ENCODE measurements at places on chromosomes 13 and 19.

- no peak for DNase-seq
Measured at GRCh38 chr13:101217086-101217485, 199.2 kb downstream of the NALCN start.

GRCh38 chr13:23456437-23457210 is 23.1 kb upstream of the SACS start:
- DNase-seq = no peak

DNA sequence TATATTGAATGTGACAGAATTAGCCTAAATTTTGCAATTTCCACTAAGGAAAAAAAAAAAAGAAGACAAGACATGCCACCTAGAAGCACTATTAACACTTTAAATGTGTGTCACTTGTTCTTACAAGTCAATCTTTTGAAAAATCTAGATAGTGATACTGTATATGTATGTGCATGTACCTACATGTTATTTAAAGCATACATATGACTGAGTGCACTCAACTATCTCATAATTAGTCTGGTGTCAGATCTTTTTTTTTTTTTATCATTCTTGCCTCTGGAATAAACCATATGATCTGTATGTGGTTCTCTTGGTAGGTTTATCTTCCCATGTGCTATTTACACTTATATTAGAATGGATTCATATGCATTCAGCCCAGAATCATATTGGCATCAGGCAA is 62.3 kb downstream of the FOXO1 start:
- no peak for DNase-seq

GRCh38 chr13:57630661-57631595 is 616 bp upstream of the PCDH17 start:
- no peak for DNase-seq

DNA sequence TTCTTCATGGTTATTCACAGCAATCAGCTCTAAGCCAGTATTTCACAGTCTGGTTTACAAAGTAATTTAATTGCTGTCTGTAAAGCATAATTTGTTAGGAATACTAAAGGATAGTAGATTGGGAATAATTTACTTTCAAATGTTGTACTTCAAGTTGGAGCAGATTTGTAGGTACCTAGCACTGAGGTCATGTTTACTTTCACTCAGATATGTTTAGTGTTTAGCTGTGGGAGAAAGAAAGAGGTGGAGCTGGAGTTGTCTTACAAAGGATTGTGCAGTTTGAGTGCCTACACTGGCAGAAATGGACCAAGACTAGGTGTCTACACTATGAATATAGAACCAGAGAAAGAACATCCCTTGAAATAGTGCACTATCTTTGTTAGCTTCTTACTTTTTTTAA is 464.6 kb downstream of the PCDH9 start:
- DNase-seq = no peak

- DNase-seq = no peak
Measured at GRCh38 chr13:61187471-61187870, 228.2 kb downstream of the PCDH20 start.

GRCh38 chr13:46676378-46676725 is 120.6 kb downstream of the ESD start:
- DNase-seq = no peak

GRCh38 chr13:36331280-36331679 is 14.9 kb downstream of the SPART start:
- DNase-seq = no peak

DNA sequence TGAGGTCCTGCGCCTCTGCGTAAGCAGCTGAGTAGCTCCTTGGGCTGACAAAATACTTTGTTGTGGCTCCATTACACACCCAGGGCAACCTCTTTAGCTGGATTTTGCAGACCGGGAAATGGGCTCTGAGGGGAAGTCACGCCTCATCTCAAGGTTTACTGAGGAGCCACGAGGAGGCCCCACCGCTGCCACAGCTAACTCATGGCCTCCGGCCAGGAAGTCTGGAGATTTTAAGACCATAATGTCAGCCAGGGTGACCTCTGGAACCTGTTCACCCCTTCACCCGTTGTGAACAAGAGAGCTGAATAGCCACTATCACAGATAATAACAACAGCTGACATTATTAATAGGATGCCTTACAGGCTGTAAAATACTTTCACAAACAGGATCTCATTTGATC is 351.3 kb upstream of the TMTC4 start:
- DNase-seq = no peak

DNA sequence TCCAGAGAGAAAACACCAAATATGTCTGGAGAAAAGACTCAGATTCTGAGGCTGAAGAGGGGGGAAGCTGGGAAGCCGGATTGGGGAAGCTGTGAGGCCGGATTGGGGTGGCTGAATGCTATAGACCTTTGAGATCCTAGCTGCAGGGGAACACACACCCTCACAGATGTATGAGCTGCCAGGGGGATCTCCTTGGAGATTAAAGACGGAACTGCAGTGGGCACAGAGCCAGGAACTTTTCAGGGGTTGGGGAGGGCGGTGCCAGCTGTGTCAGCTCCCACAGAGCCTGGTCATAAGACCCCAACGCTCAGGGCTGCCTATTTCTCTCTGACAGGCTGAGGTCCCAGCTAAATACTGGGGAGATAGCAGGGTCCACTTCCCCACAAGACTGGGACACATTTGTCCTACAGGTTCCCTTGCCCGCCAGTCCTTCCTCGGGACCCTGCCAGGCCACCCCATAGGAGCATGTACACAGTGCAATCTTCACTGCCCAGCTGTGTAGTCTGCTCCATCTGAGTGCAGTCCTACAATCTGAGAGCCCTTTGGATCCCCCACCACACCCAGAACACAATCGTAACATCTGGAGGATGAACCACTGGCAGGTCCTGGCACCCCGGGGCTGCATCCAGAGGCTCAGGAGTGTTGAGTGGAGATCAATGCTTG is 1893.9 kb downstream of the PCDH9 start:
- DNase-seq = no peak

GRCh38 chr19:8566855-8567254 is 10.4 kb downstream of the MYO1F start:
- DNase-seq = no peak

DNA sequence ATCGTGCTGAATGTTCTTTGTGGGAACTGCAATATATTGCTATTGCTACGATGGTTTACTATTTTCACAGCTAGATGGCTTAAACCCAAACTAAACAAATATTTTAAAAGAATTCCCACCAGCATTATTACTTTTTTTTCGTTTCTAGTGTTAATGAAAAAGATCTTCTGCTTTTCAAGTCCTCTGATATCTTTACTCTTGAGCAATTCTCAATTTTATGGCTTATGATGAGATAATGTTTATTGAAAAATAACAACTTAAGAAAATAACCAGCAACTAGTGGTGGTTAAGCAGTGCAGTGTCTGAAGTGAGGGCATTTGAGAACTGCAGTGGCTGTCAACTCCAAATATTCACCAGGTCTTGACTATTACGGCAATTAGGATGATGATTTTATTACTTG is 360.4 kb downstream of the ENOX1 start:
- no peak for DNase-seq

DNA sequence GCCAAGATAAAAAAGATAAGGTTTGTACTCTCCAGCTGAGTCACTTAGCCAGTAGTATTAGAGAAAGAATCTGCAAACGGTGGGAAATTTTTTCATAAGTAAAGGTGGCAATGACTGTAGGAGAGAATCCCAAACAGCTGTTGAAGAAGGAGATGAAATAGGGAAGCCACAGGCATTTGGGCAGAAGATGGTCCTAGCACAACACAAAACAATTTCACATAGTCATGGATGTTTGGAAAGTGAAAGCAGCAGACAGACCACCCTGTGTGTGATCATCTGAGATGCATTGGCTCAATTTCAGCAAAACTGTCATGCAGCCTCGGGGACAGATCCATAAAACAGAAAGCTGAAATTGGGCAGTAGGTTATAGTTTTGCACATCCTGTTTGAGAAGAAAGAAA is 2832.4 kb downstream of the PCDH9 start:
- no peak for DNase-seq

DNA sequence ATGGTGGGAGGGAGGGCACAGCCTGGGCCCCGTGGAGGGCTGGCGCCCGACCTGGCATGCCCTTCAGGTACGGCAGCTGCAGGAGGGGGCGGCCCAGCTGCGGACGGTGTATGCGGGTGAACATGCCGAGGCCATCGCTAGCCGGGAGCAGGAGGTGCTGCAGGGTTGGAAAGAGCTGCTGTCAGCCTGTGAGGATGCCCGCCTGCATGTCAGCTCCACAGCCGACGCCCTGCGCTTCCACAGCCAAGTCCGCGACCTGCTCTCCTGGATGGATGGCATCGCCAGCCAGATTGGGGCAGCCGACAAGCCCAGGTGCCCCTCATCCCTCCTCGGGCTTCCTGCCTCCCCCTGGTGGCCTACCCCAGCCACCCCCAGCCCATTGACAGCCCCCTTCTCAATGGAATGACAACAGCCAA is 16.6 kb upstream of the SHKBP1 start:
- no peak for DNase-seq

DNA sequence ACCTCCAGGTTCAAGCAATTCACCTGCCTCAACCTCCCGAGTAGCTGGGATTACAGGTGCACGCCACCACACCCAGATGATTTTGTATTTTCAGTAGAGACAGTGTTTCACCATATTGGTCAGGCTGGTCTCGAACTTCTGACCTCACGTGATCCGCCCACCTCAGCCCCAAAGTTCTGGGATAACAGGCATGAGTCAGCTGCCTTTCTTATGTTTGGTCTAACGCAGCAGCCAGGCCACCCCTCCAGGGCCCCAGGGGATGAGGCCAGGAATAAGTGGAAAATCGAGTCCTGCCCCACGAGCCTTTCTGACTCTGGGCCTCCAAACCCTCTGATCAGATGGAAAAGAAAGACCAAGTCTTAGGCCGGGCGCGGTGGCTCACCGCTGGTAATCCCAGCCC is 44.5 kb downstream of the CERS4 start:
- DNase-seq = no peak

GRCh38 chr19:43784981-43785808 is 4.4 kb upstream of the KCNN4 start:
- DNase-seq = no peak

GRCh38 chr19:40630571-40631160 is 29.5 kb downstream of the LTBP4 start:
- no peak for DNase-seq

DNA sequence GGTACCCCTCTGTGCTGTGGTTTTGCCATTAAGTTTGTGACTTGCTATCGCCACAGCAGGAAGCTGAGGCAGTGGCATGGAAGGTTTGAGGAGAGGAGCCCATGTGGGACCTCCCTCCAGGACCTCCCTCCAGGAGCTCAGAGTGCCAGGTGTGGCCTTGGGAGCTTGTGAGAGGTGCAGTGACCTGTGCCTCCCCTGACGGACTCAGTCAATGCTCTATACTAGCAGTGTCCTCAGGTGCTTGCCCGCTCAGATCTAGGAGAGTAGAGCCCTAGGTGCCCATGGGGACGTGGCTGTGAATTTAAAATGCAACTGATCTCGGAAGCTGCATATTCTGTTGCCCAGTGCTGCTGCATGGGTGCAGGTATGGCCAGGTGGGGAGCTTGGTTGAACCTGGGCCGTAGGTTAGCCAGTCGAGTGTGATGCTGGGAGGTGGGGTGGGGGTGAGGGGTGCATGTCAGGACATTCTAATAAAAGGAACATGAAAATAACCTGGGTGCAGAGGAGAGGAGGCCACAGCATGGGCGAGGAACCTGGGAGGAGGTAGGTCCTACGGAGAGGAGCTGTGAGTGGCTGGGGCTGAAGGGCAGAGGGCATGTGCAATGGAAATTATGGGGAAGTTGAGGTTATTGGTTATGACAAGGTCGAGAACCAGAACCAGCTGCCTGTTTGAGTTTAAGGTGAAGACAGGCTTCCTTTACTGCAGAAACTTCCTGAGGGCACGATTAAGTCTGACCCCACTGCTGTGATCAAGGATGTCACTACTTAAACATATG is 41.6 kb downstream of the TEX29 start:
- no peak for DNase-seq

DNA sequence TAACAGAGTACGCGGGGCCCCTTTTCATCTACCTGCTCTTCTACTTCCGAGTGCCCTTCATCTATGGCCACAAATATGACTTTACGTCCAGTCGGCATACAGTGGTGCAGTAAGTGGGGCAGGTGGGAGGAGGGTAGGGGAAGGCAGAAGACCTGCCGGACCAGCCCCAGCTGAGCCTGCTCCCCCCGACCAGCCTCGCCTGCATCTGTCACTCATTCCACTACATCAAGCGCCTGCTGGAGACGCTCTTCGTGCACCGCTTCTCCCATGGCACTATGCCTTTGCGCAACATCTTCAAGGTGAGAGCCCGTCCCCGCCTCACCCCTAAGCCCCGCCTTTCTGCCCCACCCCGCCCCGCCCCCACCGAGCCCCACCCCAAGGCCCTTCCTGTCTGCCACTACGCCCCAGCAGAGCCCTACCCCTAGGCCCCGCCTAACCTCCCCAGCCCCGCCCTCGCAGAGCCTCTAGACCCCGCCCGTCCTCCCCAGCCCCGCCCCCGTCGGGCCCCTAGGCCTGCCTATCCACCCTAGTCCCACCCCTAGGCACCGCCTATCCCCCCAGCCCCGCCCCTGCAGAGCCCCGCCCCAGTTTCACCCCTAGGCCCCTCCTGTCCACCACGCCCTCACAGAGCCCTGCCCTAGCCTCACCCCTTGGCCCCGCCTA is 7.7 kb downstream of the NDUFB7 start:
- peak; percentile 26 for DNase-seq

DNA sequence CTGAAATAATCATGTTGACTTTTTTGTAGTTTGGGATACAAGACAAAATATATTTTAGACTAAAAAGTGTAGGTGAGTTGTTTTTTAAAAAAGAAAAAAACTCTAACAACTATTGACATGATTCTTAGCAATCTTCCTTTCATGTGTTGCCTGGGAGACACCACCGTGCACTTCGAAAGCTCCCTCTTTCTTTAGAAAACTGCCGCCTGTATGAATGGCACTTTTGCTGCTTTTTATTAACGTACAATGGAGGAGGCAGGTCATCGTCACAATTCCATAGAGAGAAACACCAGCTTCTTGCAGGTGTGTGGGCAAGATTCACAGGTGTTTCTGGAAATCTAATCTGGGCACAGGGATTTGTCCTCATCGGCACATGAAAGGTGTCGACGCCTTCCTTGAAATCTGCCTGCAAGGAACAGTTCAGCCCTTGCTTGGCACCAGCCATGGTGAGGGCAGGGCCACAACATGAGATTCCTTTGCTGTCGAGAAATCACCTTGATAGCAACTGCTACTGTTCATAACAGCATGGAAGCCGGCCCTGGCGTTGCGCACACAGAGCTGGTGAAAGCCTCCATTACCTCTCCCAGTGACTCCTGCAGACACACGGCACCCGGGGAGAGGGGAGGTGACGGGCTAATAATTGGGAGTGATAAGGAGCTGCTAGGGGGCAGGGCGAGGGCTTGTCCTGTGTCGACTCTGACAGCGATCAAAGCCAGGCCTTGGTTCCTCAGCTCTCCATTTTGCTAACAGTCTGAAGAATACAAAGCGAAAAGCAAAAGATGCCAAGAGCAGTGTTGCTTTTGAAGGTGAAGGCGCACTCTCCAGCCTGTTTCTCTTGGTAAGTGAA is 66.5 kb downstream of the EFNB2 start:
- DNase-seq = no peak

GRCh38 chr19:38717051-38717450 is 27.2 kb downstream of the CAPN12 start:
- no peak for DNase-seq

DNA sequence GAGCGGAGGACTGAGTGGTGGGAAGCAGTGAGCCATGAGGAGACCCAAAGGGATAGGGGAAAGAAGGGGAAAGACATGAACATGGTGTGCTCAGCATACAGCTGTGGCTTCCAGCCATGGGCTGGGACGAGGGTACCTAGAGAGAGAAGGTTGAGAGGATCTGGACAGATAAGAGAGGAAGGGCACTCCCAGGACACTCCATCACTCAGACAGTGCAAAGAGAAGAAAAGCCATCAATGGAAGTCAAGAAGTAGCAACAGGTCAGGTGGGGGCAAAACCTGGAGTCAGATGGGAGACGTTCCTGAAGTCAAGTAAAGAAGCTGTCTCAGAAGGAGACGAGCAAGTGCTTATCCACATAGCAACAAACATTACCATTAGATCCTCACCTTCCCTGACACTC is 40.2 kb upstream of the UBAC2 start:
- DNase-seq = no peak
